ENCODE measurements at places on chromosomes 12 and 14. TPM values are rescaled to one million over a fixed set of nuclear protein-coding genes. Genes with fewer than 3 reads are reported as not detected.

The OTX2 gene
- not detected for total RNA-seq

The SLC38A6 gene
- total RNA-seq = 61.2 TPM

The DBX2 gene
- total RNA-seq = not detected

The ACSM4 gene
- not detected for total RNA-seq

The TEAD4 gene
- 3.4 TPM for total RNA-seq

The A2ML1 gene
- total RNA-seq = not detected

The BTG1 gene
- total RNA-seq = 11.6 TPM

The SLC4A8 gene
- total RNA-seq = 1.3 TPM

The B4GALNT3 gene
- 0.28 TPM for total RNA-seq

The CMKLR1 gene
- total RNA-seq = under 0.01 TPM

Data from regular cardiac myocyte (primary cell).